ENCODE measurements at places on chromosomes 12 and 14.

DNA sequence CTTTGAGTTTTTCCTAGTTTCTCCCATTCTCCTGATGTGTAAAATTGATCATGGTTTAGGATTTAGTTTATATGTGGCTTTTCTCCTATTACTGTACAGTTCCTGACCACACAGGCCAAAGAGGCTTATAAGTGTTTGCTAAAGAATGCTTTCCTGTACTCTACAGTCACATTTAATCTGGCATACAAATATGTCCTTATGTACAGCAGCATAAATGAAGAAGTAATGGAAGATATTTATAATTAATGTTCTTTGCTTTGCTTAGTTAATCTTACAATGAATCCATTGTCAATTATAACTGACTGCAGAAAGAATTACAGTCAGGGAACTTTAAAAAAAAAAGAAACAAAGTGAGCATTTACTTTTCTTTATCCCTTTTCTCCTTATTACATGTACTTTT lies 293.9 kb downstream of the KCNC2 start:
- no peak for DNase-seq

DNA sequence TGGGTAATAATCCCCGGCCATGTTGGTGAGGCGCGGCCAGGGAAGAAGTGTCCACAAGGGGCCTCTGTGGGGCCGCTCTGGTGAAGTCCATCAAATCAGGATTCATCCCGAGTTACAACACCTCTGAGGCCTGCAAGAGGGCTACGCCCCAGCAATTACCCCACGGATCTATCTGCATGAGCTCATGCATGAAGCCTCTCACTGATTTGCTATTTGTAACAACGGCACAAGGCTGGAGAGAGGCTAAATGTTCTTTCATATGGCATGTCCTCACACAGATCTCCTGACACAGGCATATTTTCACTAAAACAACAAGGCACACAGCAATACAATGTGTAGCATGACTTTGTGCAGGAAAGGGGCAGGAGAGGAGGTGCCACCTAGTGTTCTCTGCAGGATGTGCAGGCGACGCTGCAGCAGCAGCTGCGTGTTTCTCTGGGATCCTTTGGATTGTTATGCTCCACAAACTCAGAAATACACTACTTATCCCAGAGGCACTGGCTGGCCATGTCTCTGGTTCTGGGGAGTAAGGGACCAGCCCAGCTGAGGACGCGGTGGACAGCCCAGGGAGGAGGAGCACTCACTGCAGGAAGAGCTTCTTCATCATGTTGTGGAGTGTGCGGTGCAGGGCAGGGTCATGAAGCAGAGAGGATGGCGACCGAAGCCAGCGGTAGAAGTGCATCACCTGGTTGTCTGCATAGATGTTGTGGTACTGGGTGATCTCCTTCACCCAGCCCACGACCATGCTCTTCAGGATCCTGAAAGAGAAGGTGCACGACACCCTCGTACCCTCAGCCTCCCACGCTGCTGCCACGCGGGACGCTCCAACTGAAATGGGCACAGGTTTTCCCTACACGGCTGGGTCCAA lies 20.2 kb downstream of the P2RX2 start:
- DNase-seq = no peak

- no peak for DNase-seq
These were observed at the start of gene SLC35F4 for GRCh38 chr14:57865403-57866198. SLC35F4 (minus strand) TSS chr14:57866092.

DNA sequence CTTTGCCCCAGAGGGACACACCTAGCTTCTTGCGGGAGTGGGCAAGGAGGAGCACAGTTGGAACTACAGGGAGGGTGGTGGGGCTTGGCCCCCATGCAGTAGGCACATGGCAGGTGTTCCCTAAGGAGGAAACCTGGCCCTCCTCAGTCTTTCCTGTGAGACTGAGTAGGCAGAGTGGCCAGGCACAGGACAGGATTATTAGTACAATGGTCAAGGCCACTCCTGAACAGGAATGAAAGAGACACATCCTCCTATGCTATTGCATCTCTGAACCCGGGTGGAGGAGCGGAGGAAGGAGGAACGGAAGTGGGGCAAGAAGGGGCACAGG lies 846 bp downstream of the MYO1A start:
- DNase-seq = no peak

DNA sequence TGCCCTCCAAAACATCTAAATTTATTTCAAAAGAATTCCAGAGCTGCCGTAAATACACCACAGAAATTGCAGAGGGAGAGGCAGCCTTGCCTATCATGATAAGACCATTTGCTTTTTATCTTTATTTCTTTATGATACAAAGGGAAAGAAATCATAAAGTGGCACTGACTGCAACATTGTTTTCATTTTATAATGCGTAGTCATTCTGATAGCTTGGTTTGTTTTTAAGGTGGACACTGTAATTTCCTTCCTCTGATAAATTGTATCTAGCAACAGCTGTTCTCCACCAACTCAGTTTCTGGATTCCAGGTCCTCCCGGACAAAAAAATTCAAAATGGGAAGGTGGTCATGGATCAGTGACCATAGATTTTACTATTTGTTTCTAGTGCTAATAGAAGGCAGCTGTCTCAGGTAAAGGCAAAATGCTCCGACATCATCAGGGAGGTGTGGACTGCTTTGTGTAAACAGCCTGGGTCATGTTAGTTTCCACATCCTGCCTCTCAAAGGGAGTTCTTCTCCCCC lies 623 bp upstream of the TSPAN8 start:
- DNase-seq = no peak

GRCh38 chr12:124566997-124567672 lies at the start of gene NCOR2:
NCOR2 (minus strand) TSS chr12:124567612; CDS start chr12:124495251, 72,361 bp downstream.
- DNase-seq = peak; percentile 54

GRCh38 chr12:7899755-7900154 lies 27.0 kb upstream of the SLC2A14 start:
- DNase-seq = no peak

- DNase-seq = no peak
These were observed 78.7 kb upstream of the ZDHHC17 start for GRCh38 chr12:76685246-76685678.

GRCh38 chr12:27781680-27782079 lies 1.6 kb upstream of the MANSC4 start:
- no peak for DNase-seq

GRCh38 chr12:113582521-113583218 lies 111.0 kb upstream of the LHX5 start:
- DNase-seq = no peak

GRCh38 chr12:124651516-124652273 lies 84.3 kb upstream of the NCOR2 start:
- no peak for DNase-seq

DNA sequence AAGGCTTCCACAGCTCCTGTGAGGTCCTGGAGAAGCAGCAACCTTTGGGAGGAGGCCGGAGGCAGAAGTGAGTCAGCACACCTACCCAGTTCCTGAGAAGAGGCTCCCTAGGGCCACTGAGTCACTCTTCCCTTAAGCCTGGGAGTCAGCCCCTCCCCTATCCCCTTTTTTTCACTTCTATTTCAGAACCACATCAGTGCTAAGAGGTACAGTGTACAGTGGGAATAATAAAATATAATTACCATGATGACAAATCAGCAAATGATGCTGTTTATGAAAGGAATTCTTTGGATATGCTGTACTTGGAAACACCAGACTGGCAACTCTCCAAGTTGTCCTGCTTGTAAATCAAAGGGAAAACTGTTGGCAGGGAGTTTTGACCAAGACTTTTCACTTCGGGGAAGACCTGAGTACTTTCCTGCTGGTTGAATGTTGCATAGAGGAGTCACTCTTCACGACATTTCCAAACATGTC lies 7.8 kb upstream of the TBPL2 start:
- no peak for DNase-seq

DNA sequence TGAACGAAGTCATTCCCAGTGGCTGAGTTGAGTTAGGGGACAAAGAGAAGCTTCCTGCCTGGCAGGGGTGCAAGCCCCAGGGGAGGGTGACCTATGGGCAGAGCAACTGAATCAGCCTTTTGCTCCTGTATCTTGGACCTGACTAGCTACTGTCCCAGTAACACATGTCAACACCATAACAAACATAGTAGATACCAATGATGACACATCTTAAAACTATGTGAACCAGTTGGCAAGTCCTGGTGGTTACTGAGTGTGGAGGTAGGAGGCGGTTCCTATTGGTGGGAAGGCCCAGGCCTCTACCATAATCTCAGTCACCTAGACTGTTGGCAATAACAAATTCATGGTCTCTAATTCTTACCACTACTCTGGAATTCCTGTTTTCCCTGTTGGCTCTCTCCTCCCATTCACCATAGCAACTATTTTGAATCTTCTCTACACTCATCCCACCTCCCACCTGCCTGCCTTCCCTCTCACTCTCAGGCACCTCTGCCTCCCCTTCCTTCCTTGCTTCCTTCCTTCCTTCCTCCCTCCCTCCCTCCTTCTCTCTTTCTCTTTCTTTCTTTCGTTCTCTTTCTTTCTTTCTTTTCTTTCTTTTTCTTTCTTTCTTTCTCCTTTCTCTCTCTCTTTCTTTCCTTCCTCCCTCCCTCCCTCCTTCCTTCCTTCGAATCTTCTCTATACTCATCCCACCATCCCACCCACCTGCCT lies 8.1 kb upstream of the P2RX7 start:
- no peak for DNase-seq

GRCh38 chr12:88255224-88255623 lies 113.1 kb downstream of the TMTC3 start:
- no peak for DNase-seq

GRCh38 chr14:49306152-49306751 lies 279.9 kb downstream of the RPS29 start:
- no peak for DNase-seq

DNA sequence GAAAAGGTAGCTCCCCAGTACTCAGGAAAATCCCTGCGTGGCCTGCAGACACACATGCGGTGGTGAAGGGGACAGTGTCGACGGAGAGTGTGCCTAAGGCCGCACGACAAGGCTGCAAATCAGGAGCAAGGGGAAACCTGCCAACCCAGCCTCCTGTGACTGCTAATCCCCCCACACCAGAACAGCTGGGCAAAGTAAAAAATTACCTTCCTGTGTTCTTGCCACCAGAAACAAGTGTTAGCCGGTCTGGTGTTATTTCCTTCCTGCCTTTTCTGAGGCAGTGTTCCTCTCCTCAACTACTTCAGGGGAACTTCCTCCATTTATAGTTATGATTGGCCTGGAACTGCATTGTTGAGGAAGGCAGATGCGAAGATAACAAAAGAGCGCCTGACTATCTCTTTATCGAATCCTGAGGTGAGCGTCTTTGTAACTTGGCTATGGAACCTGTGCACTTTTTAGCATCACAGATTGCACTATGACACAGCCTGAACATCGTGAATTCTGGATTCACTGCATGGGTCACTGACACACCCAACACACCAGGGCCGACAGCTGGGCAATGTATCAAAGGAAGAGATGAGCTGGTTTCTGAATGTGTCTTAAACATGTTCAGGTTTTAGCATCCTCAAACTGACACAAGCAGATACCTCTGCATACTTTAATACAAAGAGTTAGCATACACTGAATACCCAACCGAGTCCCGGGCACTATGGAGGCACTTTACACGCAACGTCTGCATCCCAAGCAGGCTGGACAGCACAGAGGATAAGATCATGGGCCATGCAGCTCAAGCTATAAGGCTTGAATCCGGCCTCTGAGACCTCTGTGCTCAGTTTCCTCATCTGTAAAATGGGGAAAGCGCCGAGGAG lies 28.9 kb downstream of the SLC15A4 start:
- peak; percentile 57 for DNase-seq

GRCh38 chr12:103637429-103637828 lies 50.4 kb downstream of the STAB2 start:
- DNase-seq = no peak

DNA sequence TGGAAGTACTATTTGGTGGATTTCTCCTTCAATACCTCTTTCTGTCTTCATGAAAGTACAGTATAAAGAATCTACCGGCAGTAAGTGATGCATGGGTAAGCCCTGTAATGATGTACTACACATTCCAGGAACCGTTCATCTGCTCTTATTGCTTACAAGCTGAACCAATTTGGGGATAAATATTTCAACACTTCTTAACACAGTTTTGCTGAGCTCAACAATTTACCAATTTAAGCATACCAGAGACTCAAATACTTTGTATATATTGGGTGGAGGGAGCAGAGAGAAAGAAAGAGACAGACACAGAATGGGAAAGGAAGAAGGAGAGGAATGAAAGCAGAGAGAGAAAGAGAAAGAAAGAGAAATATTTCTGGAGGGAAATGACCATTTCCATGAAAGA lies 821.1 kb upstream of the FLRT2 start:
- no peak for DNase-seq

- no peak for DNase-seq
These were observed 512 bp downstream of the ACTR10 start for GRCh38 chr14:58200480-58200841.

DNA sequence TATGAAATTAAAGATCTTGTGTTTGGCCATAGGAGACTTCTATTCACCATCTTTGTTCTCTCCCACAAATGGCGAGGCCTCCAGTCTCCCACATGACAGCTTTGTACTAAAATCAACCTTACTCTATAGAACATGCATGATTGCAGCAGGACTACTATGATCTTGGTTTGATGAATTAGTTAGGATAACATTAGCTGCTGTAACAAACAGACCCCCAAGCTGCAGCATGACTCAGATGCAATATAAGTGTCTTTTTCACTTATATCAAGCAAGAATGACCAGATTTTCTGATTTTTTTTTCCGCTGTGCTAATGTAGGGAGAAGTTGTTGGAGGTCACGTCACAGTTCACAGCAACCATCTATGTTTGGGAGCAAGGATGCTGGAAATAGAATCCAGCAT lies 10.8 kb upstream of the OAS3 start:
- DNase-seq = no peak

- peak; percentile 10 for DNase-seq
These were observed 61.6 kb downstream of the RAD51B start for GRCh38 chr14:67881225-67881624.

DNA sequence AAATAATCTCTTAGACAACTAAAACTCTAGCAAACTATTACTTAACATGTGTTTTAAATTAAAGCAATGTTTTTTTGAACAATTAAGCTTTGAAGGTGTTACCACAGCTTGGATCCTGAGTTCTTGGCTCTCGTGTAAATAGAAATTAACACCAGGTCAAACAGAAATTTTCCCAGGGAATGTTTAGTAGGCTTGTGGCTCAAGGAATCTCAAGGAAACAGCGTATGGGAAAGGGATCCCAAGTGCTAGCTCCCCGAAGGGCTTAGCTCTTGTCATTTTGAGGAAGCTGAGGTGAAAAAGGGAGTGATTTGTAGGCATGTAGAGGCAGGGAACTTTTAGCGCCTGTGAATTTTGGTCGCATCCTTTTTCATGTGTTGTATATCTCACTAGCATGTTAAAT lies 11.4 kb downstream of the KNTC1 start:
- no peak for DNase-seq

DNA sequence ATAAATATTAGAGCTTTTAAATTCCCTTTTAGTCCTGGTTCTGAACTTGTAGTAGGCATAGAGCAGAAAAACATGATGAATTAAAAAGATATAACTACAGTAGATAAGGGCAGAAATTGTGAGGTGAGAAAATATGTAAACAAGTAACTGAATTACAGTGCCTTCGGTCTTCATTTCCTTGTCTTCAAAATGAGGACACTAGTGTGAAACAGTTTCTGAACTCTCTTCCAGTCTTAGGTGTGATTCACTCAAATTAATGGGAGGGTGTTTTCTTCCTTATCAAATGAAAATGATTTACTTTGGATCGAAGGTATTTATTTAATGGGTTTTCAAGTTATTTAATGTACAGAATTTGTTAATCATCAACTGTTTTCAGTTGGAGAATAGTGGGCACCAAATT lies 1.5 kb downstream of the FGD4 start:
- DNase-seq = no peak

Data from CD4-positive, alpha-beta T cell treated with Interleukin-12 subunit alpha and Interleukin-12 subunit beta, for 1 hour (primary cell).